ENCODE measurements at places on chromosomes 7 and 10. TPM values are rescaled to one million over a fixed set of nuclear protein-coding genes. Genes with fewer than 3 reads are reported as not detected.

GRCh38 chr10:42638821-42639270, 476 bp upstream of the ZNF33B start:
- no peak for DNase-seq
- peaks cover 21% of the 10 kb centered on the region for H3K36me3 ChIP-seq
- peak overlapping the region; percentile 91 for H3K27ac ChIP-seq
- peak overlapping the region; percentile 84 for H3K4me3 ChIP-seq

DNA sequence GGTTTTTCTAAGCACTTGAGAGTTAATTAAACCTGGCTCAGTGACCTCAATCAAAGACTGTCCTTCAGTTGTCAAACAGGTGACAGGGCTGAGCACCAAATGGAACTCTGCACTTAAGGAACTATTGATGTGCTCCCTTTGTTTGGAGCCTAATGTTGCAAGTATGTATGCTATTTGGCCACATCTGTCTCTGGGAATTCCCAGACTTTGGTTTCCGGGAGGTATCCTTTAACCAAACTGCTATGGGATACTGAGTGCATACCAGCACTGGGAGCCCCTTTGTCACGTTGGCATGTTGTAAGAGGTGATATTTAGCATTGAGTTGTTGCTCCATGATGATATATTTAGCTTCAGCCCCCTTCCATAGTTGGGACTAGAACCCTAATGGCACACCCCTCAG, 25.2 kb downstream of the ASZ1 start:
- H3K4me1 ChIP-seq, result no peaks in the 10 kb centered on the region
- H3K27me3 ChIP-seq, result no peaks in the 10 kb centered on the region
- H3K4me3 ChIP-seq, result no peak overlapping the region
- no peaks in the 10 kb centered on the region for H3K36me3 ChIP-seq

DNA sequence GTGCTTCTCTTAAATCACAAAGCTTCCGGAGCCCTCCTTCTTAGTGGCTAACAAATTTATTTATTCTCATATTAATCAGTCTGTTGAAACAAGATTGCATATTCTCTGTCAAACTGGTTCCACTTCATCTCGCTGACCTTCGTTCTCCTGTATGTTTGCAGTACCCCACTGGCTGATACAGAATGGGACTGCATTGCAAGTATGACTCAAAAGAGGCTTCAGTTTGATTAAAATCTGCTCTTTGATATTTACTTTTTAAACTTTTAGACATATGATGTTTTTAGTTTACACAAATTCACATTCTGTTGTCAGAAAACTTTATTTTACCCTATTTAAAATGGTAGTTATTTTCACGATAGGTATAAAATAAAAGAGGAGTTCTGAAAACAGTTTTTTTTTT, 14.3 kb upstream of the ARHGAP12 start:
- H3K27me3 ChIP-seq, result no peaks in the 10 kb centered on the region
- no peak for DNase-seq
- no peak overlapping the region for H3K27ac ChIP-seq
- peaks cover 6% of the 10 kb centered on the region for H3K4me1 ChIP-seq
- H3K36me3 ChIP-seq, result no peaks in the 10 kb centered on the region

DNA sequence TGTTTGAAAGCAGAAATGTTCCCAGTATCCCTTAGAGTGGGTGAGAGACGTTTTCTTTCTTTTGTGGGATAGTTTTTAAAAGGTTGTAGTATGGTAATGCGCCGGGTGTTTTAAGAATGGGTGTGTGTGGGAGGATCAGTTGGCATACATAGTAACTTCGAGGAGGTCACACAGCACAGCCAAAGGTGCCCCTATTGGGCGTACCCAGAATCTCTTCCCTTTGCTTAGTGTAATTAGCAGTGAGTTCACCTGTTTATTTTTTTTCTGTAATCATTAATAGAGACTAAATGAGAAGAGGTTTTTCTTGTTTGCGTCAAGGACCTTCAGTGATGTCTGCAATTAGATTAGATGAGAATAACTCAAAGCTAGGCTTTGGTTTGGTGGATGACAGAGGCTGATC, 1.5 kb downstream of the PLEKHA8 start:
- no peaks in the 10 kb centered on the region for H3K27me3 ChIP-seq
- no peak overlapping the region for H3K27ac ChIP-seq
- no peak for DNase-seq
- peak overlapping the region; percentile 71 for H3K4me3 ChIP-seq
- no peaks in the 10 kb centered on the region for H3K36me3 ChIP-seq

DNA sequence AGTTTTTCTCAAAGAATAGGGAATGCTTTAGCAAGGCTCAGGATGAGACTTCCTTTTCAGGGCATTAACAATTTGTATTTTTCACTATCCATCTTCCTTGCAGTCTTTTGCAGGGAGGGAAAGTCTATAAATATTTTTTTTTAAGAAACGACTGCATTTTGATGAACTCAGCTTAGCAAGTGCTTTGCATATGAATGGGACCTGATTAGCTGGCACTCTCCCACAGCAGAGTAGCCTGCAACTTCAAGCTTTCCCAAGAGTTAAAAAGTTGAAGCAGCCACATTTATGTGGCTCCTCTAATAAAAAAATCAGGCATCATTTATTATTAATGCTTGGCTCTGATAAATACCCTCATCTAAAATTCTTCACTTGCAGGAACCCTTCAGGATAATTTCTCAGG, 134.0 kb downstream of the GRID1 start:
- DNase-seq, result no peak
- H3K27me3 ChIP-seq, result no peaks in the 10 kb centered on the region
- no peaks in the 10 kb centered on the region for H3K36me3 ChIP-seq
- H3K27ac ChIP-seq, result no peak overlapping the region
- H3K4me3 ChIP-seq, result no peak overlapping the region

- DNase-seq, result no peak
- H3K36me3 ChIP-seq, result peaks cover 22% of the 10 kb centered on the region
- peaks cover 24% of the 10 kb centered on the region for H3K4me1 ChIP-seq
- H3K4me3 ChIP-seq, result no peak overlapping the region
- H3K27ac ChIP-seq, result peak overlapping the region; percentile 54
Observed at GRCh38 chr10:29555746-29556481, 78.9 kb downstream of the SVIL start.

- no peaks in the 10 kb centered on the region for H3K36me3 ChIP-seq
- H3K4me3 ChIP-seq, result no peak overlapping the region
- H3K4me1 ChIP-seq, result peaks cover 44% of the 10 kb centered on the region
Observed at GRCh38 chr7:30816645-30817370, 45.6 kb downstream of the MINDY4 start.

GRCh38 chr10:105840288-105840770, 1199.2 kb downstream of the SORCS3 start:
- H3K4me1 ChIP-seq, result no peaks in the 10 kb centered on the region
- H3K4me3 ChIP-seq, result no peak overlapping the region
- no peak overlapping the region for H3K27ac ChIP-seq
- H3K36me3 ChIP-seq, result no peaks in the 10 kb centered on the region
- no peaks in the 10 kb centered on the region for H3K27me3 ChIP-seq
- no peak for DNase-seq

- H3K27ac ChIP-seq, result no peak overlapping the region
- H3K27me3 ChIP-seq, result no peaks in the 10 kb centered on the region
- no peaks in the 10 kb centered on the region for H3K4me1 ChIP-seq
- H3K4me3 ChIP-seq, result no peak overlapping the region
- DNase-seq, result no peak
- H3K36me3 ChIP-seq, result no peaks in the 10 kb centered on the region
Observed at GRCh38 chr7:98556288-98556687, 60.8 kb upstream of the NPTX2 start.

- H3K27ac ChIP-seq, result peak overlapping the region; percentile 22
- DNase-seq, result no peak
- H3K36me3 ChIP-seq, result no peaks in the 10 kb centered on the region
- H3K4me3 ChIP-seq, result no peak overlapping the region
- peaks cover 33% of the 10 kb centered on the region for H3K4me1 ChIP-seq
- H3K27me3 ChIP-seq, result no peaks in the 10 kb centered on the region
Observed at GRCh38 chr7:130923930-130924329, 189.9 kb upstream of the KLF14 start.

- H3K36me3 ChIP-seq, result no peaks in the 10 kb centered on the region
- H3K27ac ChIP-seq, result no peak overlapping the region
- no peaks in the 10 kb centered on the region for H3K4me1 ChIP-seq
- no peak overlapping the region for H3K4me3 ChIP-seq
- H3K27me3 ChIP-seq, result no peaks in the 10 kb centered on the region
- no peak for DNase-seq
Observed at GRCh38 chr10:14146501-14146900, 184.2 kb downstream of the FRMD4A start.

DNA sequence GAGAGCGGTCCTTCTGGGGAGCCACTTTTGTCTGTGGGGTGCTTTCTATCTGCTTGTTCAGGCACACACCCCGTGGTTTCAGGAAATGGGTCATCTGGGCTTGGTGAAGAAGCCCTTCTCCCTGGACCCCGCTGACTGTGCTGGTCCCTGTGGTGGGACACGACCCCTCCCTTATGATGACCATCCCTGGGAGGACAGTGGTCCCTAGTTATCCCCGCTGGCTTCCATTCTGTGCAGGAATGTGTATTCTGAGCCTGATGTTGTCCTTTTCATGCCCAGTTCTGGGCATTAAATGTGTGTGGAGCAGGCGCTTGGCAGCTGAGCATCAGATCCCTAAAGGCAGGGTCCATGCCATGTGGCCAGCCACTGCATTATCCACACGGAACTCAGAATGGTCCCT, 71.6 kb downstream of the TCERG1L start:
- no peaks in the 10 kb centered on the region for H3K4me1 ChIP-seq
- DNase-seq, result no peak
- H3K4me3 ChIP-seq, result no peak overlapping the region
- no peak overlapping the region for H3K27ac ChIP-seq
- H3K36me3 ChIP-seq, result no peaks in the 10 kb centered on the region
- H3K27me3 ChIP-seq, result no peaks in the 10 kb centered on the region

The DLG5 gene
- total RNA-seq, result 50.9 TPM

The GATA3 gene
- total RNA-seq, result not detected
